ENCODE measurements at places on chromosomes 5 and 9.
A peak's percentile ranks its signal among the peaks of the same experiment; 100 is the strongest.

- no peak for DNase-seq
These were observed 25.0 kb downstream of the NDFIP1 start for GRCh38 chr5:142133330-142134206.

GRCh38 chr5:174348311-174348981 is 302.9 kb downstream of the NSG2 start:
- no peak for DNase-seq

DNA sequence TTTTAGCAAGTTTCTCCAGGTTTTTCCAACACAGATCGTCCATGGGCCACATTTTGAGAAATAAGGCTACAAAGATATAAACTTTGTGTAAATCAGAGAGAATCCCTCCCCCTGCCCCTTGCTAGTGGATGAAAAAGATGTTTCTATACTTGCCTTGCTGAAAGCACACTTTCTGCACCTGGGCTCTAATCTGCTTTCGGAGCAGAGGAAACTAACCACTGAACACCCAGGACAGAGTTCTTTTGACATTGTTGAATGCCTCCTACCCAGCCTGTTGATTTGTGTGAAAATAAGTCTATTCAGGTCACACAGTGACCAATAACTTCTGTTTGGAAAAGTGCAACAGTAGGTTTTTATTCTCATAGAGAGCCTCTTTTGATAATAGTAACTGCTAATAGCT is 7.5 kb downstream of the ADRB2 start:
- DNase-seq = no peak

GRCh38 chr5:133257977-133258376 is 206.2 kb downstream of the HSPA4 start:
- DNase-seq = no peak

DNA sequence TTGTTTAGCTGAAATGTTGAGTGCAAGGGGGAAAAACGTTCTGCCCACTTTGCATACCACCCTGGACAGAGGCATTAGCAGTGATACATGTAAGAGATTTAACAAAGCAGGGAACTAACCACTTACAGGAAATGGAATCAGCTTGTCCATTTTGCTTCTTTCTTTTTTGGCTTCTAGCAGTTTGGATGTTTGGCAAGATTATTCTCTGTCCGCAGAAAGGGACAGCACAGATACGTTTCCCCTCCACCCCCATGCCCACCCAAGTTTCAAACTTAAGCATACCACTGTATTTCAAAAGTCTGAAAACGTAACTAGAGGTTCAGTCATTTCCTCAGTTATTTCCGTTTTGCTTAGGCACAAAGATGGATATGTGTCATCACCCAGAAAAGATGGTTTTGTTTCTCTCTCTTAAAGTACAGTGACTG is 118.4 kb downstream of the GDNF start:
- no peak for DNase-seq

DNA sequence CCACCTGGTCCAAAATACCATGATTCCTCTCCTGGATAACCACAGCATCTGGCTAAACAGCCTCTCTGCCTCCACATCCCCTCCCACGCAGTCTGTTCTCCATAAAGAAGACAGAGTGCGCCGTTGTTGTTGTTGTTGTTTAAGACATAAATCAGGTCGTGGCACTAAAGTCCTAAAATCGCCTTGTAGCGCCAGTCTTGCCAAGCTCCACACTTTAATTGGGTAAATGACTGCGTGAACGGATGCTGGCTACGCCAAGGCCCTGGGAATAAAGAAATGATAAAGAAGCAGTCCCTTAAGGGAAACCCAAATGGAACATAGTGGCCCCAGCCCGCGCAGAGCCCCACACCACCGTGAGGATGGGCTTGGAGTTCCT is 364 bp upstream of the SFXN1 start:
- no peak for DNase-seq

GRCh38 chr5:124061663-124062062 is 549.7 kb downstream of the CSNK1G3 start:
- DNase-seq = no peak

DNA sequence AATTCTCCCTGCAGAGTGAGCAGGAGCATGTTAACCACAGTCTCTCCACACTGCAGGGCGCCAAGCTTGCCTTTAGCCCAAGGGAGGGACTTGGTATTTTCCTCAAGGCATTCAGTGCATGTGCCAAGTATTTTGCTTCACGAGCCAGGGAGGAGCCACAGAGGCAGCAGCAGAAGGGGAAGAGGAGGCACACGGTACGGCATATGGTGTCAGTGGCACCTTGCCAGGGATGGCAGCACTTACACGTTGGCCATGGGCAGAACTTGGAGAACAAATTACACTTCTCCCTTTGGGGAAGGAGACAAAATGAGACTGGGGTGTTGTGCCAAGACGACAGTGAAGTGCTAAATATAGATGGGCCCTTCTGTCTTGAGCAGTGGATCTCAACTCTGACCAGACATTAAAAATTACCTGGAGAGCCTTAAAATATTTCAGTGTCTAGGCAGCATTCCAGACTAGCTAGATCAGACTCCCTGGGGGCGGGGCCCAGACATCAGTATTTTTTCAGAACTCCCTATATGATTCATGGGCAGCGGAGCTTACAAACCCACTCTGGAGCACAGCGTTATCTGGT is 155.8 kb downstream of the DRD1 start:
- DNase-seq = peak; percentile 85

GRCh38 chr5:178785999-178786398 is 55.5 kb upstream of the ZNF354A start:
- peak; percentile 40 for DNase-seq

- no peak for DNase-seq
These were observed 224.1 kb upstream of the ISL1 start for GRCh38 chr5:51159164-51159563.

- no peak for DNase-seq
These were observed 4.4 kb upstream of the FOXE1 start for GRCh38 chr9:97848480-97849237.

GRCh38 chr5:111731638-111732037 is 25.4 kb downstream of the NREP start:
- no peak for DNase-seq

GRCh38 chr9:37801287-37801850 is 772 bp downstream of the DCAF10 start:
- DNase-seq = no peak

GRCh38 chr9:20898885-20899554 is 132.4 kb downstream of the HACD4 start:
- DNase-seq = no peak

DNA sequence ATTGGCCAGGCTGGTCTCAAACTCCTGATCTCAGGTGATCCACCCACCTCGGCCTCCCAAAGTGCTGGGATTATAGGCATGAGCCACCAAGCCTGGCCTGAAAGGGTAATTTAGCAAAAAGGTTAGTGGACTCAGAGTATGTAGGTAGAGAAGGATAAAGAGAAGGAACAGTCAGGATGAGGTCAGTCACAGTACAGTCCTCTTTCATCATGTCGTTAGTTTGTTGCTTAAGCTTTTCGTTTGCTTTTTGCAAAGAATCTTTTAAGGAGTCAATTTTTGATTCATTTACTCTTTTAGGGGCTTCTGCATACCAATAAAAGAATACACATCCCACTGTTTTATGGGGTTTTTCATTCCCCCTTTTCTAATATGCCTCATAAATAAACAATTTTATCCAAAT is 17.8 kb upstream of the GBGT1 start:
- DNase-seq = no peak

- no peak for DNase-seq
These were observed 352.1 kb downstream of the GADD45G start for GRCh38 chr9:89956907-89957306.

DNA sequence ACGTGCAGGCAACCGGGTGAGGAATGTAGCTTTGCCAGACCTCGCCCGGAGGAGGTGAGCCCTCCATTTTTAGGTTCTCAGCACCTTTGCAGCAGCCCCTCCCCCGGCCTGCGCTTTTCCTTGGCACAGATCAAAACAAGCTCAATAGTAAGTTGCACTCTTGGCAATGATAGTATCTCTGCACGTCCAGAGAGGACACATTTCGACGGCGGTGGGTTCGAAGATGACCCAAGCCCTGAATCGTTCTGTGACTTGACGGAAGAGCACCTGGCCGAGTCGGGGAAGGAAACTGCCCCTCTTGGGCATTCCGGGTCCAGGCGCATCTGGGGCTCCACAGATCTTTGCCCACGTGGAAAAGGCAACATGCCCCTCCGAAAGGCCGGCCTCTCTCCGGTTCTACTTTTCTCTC is 904 bp downstream of the GDNF start:
- DNase-seq = no peak

GRCh38 chr5:126847456-126847820 is 70.5 kb downstream of the LMNB1 start:
- DNase-seq = no peak

- DNase-seq = peak; percentile 35
These were observed 295.9 kb upstream of the ZNF608 start for GRCh38 chr5:125042261-125042890.

- DNase-seq = no peak
These were observed 137.6 kb downstream of the CACNA1B start for GRCh38 chr9:138015021-138015829.

GRCh38 chr9:89622933-89623861 is 18.4 kb downstream of the GADD45G start:
- no peak for DNase-seq

GRCh38 chr9:109990541-109990940 is 210.5 kb downstream of the PALM2AKAP2 start:
- no peak for DNase-seq

Measured in AG09309 (cell line).